ENCODE measurements at places on chromosomes 13 and 19. TPM values are rescaled to one million over a fixed set of nuclear protein-coding genes. Genes with fewer than 3 reads are reported as not detected.

The APOC4 gene
- not detected for total RNA-seq

GRCh38 chr19:1394252-1395193 is 6.8 kb downstream of the GAMT start:
- no peak for DNase-seq

DNA sequence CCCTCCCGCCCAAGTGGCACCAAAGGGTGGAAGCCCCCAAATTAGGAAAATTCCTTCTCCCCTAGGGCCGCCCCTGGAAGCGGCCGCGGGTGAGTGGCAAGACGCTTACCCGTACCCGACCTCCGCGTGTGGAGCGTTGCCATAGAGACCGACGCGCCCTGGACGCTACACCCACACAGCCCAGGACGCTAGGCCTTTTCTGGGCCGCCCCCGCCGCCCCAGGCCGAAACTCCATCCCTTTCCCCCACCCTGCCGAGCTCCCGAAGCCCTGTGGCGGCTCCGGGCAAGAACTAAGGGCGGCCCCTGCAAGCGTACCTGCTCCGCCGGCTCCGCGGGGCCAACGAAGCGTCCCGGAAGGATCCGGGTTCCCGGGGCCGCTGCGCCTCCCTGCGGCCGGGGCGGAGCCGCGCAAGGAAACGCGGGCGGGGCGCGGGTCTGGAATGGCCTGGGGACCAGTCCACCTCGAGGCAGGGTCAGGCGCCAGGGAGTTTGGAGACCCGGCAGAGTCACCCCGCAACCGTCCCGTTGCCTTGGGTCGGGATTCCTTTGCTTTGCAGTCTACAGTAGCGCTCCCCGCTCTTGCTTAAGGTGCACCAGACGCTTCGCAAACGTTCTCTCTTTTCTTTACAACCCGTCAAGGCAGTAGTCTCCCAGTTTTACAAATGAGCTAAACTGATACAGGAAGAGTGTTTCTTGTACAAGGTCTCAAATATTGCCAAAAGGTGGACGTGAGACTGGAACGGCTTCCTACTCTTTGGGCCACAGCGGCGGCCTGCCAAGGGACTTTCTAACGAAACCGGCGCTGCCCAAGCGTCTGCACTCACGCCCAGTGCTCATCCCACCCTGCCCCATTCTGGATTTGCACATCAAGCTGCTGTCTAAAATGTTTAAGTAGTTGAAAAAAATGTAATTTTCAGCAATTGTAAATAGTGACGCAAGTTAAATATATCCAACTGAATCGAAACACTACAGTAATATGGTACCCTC is at the start of gene NEK5:
TSS of gene NEK5 (minus strand) at position 360 of the 987 bp plus-strand sequence. CDS start 1,591 bp downstream, outside the sequence.
- peak; percentile 92 for DNase-seq

- DNase-seq = no peak
Measured at GRCh38 chr19:15587663-15588062, 27.4 kb upstream of the CYP4F8 start.

DNA sequence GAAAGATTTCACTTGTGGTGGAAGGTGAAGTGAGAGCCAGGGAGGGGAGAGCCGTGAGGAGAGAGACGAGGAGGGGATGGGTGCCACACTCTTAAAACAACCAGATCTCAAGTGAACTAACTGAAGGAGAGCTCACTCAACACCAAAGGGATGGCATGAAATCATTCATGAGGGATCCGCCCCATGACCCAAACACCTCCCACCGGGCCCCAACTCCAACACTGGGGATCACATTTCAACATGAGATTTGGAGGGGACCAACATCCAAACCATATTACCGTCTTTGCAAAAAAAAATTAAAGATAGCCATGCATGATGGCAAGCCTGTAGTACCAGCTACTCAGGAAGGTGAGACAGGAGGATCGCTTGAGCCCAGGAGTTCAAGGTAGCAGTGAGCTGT is 34.9 kb upstream of the POP4 start:
- DNase-seq = no peak

- no peak for DNase-seq
Measured at GRCh38 chr13:44432650-44433049, 59.0 kb downstream of the SERP2 start.

- DNase-seq = peak; percentile 77
Measured at GRCh38 chr13:20136781-20137703, 23.8 kb downstream of the GJA3 start.

DNA sequence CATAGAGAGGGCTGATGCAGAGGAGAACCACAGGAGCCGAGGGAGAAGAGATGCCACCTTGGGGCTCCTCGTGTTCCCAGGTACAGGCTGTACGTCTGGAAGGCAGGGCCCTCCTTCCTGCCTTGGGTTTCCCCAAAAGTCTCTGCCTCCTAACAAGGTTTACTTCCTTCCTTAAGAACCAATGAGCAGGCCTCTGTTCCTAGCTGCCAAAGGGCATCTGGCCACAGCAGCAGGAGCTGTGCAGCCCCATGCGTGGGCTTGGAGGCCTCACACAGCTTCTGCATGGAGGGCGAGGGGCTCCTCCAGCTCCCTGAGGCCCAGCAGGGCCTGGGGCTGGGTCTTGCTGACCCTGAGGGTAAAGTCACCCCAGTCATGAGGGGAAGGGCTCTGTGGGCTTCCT is 40.6 kb upstream of the TSHZ3 start:
- DNase-seq = no peak

The IQCN gene
- total RNA-seq = 0.61 TPM

The KLK4 gene
- 0.27 TPM for total RNA-seq

GRCh38 chr13:66805657-66806056 is 424.5 kb downstream of the PCDH9 start:
- DNase-seq = no peak

DNA sequence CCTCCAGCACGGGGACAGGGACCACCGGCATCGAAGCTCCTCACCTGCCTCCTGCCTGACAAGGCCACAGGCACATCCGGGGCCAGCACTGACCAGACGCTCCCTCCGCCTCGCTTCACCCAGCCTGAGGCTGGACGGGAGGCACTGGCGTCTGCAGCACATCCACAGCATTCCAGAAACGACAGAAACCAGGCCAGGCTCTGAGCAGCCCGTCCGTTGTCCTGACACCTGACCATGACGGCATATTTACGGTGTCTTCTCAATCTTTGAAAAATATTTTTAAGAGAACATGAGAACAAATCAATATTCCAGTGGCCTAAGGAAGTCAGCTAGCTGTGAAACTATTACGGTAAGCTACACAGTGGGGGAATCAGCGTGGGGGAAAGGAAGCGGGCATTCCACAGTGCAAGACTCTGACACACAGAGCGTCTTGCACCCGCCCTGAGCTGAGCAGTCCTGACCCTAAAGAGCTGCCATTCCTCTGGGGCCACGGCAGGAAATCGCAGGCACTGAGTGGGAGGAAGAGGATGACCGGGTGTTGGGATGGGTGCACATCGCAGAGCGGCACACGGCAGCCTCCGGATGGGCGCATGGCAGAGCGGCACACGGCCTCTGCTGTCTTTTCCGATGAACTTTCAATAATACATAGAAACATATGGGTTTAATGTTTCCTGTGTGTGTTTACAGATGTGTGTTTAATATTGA is 26.8 kb downstream of the RASA3 start:
- peak; percentile 6 for DNase-seq

- DNase-seq = no peak
Measured at GRCh38 chr19:42619271-42619670, 24.5 kb upstream of the CEACAM8 start.

DNA sequence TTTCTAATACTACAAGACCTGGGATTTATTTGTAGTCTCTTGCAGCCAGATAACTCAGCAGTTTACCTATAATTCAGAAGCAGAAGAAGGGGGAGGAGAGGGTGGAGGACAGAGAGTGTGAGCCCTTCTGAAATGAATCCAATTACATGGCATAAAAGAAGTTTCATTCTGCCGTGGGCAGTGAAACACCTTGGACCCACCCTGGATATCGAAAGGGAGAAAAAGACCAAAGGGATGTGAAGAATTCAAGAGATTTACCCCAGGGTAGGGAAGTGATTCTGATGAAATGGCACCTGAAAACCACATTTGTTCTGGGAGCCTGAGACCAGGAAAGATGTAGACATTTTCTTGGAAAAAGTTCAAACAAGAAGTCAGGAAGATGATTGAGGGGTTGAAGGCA is 140.9 kb downstream of the NDFIP2 start:
- DNase-seq = no peak

The ASF1B gene
- 37.1 TPM for total RNA-seq

- no peak for DNase-seq
Measured at GRCh38 chr13:112003941-112004340, 63.0 kb upstream of the SOX1 start.

DNA sequence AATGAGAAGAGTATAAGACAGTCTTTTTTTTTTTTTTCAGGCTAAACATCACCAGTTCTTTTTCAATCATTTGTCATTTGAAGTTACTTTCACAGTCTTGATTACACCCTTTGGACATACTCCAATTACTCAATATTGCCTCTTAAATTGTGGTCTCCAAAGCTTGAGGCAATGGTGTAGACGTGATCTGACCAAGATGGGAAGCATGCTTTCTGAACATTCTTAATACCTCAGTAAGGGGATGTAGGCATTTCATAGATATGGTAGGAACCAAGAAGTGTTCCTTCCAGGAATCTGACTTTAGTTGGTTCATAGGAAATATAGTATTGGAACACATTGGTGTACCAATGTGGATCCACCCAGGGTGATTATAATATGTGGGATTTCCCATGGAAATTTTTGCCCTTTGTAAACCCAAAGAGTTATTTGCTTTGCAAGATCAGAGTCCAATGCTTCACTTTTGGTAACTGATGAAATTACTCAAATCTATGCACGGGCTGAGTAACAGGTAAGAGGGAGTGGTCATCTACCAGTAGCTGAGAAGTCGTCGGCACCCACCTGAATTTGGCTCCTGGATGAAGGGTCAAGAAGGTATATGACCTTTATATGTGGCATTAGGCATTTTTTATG is 62.2 kb downstream of the ERCC5 start:
- DNase-seq = no peak

The C19orf85 gene
- 2.1 TPM for total RNA-seq

DNA sequence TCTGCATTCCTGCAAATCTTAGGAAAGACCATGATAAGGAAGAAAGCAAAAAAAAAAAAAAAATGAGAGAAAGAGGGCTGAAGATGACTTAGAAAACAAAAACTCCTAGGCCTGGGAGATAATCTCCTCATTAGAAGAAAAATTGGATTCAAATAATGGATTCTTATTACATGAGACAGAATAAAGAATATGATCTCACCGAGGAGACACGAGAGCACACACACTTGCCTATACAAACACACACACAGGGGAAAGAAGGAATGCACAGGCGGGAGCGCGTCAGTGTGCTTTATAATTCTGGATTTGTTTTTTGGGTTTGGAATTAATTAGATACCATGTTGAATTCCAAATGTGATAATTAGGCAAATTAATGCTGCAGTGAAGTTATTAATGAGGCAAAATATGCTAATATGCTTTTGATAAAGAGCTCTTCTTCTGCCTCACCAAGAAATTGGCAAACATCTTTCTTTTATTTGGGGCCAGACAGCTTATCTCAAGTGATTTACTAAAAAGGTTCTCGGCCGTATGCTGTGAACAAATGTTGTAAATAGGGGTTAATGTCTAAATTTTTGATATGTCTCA is 36.1 kb upstream of the PCDH8 start:
- DNase-seq = no peak

The ZNF730 gene
- total RNA-seq = 32.6 TPM

GRCh38 chr19:54331626-54332025 is 7.3 kb downstream of the LILRA4 start:
- no peak for DNase-seq

The TRAPPC2B gene
- 11.7 TPM for total RNA-seq

DNA sequence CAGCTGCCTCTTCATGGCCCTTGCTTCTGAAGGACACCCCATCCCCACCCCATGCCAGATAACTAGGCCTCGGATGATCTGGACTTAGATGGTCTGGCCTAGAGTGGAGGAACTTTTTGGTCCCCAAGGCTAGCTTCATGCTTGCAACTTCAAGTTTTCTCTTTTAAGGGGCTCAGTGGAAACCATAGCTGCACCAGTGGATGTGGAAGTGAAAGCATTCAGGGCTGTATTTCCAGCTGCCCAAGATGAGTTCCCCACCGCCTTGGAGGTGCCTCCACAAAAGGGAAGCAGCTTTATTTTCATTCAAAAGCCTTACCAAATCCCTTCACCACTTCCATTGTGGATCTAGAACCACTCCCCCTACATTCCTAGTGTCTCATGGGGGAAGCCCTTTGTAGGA is 17.6 kb upstream of the GSX1 start:
- no peak for DNase-seq

The GPC6 gene
- 24.3 TPM for total RNA-seq
